Astrocyte of the hippocampus (primary cell): ENCODE measurements at places on chromosomes 6 and 20.

GRCh38 chr6:138885156-138885819, 89.4 kb downstream of the ECT2L start:
- DNase-seq: no peak

- DNase-seq: no peak
These were observed 33.3 kb downstream of the TNFRSF21 start for GRCh38 chr6:47276377-47276776.

DNA sequence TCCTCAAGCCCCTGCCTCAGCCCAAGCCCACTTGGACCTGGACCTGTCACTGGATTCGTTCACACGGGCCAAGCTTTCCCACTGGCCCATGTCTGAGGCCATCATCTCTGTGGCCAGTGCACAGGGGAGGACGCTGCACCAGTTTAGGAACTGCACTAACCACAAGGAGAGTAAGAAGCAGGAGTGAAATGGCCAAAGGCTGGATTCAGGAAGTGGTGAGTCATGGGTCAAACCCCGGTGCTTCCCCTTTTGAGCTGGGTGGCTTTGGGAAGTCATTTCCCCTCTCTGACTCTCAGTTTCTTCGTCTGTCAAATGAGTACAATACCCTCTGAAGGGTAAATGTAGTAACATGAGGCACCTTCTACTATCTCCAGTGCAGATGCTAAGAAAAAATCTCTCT, 87.9 kb downstream of the CD40 start:
- peak; percentile 33 for DNase-seq

DNA sequence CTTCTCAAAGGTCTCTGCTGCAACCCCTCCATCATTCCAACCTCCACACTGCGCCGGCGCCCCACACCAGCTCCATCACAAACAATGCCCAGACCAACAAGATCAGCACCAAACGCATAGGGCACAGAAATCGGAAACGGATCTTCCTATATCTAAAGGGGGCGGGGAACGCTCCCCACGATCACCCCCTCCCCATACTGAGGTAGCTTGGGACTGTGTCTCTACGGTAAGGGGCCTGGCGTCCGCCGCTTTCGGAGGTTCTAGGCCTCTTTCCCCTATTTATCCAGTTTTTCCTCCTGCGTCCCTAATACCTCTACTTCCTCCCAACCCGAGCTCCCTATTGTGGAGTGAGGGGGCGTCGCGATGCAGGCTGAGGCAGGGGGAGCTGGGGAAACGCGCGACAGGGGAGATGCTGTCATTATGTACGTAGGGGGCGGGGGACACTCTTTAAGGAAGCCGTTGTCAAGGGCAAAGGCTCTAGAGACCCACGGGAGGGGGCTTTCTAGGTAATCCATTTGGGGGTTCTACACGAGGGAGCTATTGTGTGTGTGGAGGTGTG, 909 bp downstream of the DNAAF9 start:
- DNase-seq: peak; percentile 40

DNA sequence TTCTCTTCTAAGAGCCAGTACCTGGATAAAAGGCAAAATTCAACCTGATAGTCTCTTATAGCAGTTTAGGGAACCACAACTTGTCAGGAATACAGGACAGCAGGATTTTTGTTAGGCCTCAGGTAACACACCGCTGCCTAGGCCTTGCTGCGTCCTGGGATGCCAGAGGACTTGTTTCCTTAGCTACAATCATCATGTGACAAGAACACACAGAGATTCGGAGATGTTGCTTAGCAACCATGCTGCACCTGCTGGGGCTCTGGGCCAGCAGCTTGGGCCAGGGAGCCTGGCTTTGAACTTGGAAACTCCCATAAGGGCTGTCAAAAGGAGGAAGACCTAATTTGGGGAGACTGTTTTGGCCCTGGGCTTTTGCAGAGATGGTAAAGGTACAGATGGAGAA, 36.1 kb upstream of the CHD6 start:
- DNase-seq: no peak

GRCh38 chr6:9039258-9039657, 603.9 kb upstream of the SLC35B3 start:
- no peak for DNase-seq

- DNase-seq: peak; percentile 91
These were observed 22.3 kb downstream of the MARCKS start for GRCh38 chr6:113879186-113880096.

- no peak for DNase-seq
These were observed 162.7 kb downstream of the TBC1D7 start for GRCh38 chr6:13165502-13166172.

GRCh38 chr6:161359618-161359945, 85.7 kb upstream of the AGPAT4 start:
- DNase-seq: no peak

DNA sequence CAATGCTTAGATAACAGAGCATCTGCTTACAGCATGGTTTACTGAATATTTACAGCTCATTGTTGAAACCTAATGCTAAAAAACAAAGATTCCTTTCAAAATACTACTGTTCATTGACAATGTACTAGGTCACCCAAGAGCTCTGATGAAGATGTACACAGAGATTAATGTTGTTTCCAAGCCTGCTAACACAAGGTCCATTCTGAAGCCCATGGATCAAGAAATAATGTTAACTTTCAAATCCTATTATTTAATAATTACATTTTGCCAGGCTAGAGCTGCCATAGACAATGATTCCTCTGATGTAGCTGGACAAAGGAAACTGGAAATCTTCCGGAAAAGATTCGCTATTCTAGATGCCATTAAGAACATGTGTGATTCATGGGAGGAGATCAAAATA, 355.6 kb downstream of the TENT5A start:
- no peak for DNase-seq

GRCh38 chr6:16181439-16182297, 52.8 kb downstream of the MYLIP start:
- DNase-seq: peak; percentile 24

DNA sequence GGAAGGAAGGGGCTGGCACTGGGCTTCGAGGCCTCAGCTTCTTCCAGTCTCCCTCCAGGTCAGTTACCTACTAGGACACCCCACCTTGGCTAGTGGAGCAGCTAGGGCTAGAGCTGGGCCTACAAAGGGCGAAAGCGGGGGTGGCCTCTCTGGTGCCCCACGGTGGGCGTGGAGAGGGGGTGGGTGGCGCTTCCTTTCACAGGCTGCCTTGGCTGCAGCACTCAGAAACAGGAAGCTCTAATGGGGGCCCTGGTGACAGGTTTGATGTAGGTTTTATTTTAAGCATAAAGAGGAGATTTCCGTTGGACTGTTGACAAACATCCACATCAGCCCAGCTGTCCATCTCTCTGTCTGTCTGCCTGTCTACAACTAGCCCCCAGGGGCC, 13.4 kb downstream of the FAM110A start:
- DNase-seq: no peak

DNA sequence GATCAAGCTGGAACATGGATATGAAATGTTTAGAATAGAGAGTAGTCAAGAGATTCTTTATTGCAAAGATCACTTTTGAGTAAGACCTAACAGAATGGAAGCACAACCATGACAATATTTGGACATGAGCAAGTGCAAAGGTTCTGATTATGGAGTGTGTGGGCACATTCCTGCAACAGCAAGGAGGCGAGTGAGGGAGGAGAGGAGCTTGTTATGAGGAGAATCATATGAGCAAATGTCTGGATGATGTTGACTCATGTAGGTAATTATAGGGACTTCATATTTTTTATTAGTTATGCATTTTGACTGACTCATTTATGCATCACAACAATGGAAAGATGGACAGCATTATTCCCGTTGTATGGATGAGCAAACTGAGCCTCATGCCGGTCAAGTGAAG, 100.8 kb upstream of the SLC35B3 start:
- DNase-seq: no peak

DNA sequence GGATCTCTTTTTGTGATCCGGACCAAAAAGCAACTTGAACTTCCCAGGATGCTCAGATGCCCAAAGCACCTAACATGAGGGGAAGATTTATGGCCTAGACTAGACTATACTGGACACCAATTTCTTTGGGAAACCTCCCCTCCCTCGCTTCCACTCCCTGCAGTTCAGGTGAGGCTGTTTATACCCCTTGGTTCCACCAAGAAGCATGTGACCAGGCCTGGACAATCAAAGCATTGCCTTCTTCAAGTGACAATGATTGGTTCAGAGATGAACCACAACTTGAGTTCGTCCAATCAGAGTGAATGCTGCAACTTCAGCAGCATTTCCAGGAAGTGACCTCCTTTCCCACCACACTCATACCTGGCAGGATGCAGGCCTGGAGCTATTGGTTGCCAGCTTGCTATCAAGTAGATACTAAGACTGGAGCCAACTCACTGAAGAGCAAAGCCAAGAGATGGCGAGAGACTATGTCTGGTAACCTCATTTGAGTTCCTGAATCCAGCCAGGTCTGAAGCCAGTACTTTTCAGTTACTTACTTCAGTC, 45.6 kb upstream of the SLC9A8 start:
- no peak for DNase-seq
